ENCODE measurements at places on chromosomes 12 and 14.

- DNase-seq = no peak
Measured at GRCh38 chr12:15045451-15045850, 72.6 kb downstream of the PDE6H start.

- DNase-seq = no peak
Measured at GRCh38 chr12:55847603-55848291, 5.0 kb upstream of the MMP19 start.

DNA sequence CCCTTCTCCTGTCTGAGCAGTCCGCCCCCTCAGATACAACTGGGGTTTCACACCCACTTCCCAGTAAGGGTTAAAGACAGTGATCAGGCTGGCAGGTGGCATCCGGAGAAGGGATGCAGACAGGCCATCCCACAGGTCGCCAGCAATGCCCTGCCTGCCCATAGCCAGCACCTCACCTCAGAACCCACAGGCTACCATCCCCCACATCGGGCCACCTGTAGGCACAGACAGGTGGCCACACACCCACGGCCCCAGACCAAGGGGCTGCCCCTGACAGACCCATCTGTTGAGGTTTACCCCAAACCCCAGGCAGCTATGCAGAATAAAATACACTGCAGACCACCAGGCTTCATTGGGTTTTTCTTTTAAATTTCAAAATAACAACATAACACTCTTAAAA, 57.5 kb downstream of the CCNK start:
- DNase-seq = no peak

- DNase-seq = no peak
Measured at GRCh38 chr14:25150934-25151790, 101.2 kb upstream of the STXBP6 start.

- no peak for DNase-seq
Measured at GRCh38 chr14:105501504-105502291, 10.7 kb downstream of the TEDC1 start.

Data from effector memory CD4-positive, alpha-beta T cell (primary cell).